ENCODE measurements at places on chromosomes 2 and 18.

DNA sequence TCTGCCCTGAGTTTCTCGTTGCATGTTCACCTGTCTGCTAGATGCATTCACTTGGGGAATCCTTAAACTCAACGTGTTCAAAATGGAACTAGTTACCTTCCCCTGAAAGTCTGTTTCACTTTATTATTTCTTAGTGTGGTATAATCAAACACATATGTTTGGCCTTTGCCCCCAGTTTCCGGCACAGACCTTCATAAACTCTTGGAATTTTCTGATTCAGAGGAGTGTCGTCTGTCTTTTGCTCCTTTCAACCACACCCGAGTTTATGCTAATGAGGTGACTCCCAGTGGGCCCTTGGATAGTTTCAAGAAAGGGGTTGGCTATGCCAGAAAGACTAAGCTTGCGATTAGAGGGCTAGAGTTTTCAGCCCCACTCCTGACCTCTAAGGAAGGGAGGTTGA, 198.9 kb downstream of the CDCA7 start:
- no peak for DNase-seq
- H3K27ac ChIP-seq, result no peak overlapping the region
- peaks cover 7% of the 10 kb centered on the region for H3K27me3 ChIP-seq
- no peaks in the 10 kb centered on the region for H3K4me1 ChIP-seq

- no peak overlapping the region for H3K4me3 ChIP-seq
- H3K27me3 ChIP-seq, result no peaks in the 10 kb centered on the region
Observed at GRCh38 chr18:48806551-48807261, 144.1 kb downstream of the SMAD7 start.

DNA sequence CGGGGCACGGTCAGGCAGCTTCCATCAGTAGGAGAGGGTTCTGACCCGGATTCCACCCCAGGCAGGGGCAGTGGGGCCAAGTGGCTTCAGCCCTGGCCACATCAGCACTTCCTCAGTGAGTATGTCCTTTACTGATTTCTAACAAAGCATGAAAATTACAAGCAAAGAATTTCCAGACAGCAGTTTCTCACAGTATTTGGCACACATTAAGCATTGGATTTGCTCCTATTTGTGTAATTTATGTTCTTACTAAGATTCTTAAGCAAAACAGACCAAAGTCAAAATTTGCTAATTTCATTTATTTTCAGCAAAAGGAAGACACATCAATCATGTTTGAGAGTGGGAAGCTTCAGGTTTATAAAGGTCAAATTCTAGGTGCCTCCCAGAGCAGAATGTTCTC, 73.3 kb upstream of the NFATC1 start:
- H3K27ac ChIP-seq, result no peak overlapping the region
- H3K4me3 ChIP-seq, result no peak overlapping the region
- DNase-seq, result no peak
- no peaks in the 10 kb centered on the region for H3K27me3 ChIP-seq
- H3K36me3 ChIP-seq, result no peaks in the 10 kb centered on the region
- H3K4me1 ChIP-seq, result no peaks in the 10 kb centered on the region

- no peak overlapping the region for H3K27ac ChIP-seq
- no peak overlapping the region for H3K4me3 ChIP-seq
- H3K4me1 ChIP-seq, result peaks cover 9% of the 10 kb centered on the region
- H3K27me3 ChIP-seq, result no peaks in the 10 kb centered on the region
- no peaks in the 10 kb centered on the region for H3K36me3 ChIP-seq
- DNase-seq, result no peak
Observed at GRCh38 chr18:63844254-63844653, 43.3 kb upstream of the SERPINB2 start.

- H3K4me1 ChIP-seq, result peaks cover 8% of the 10 kb centered on the region
- DNase-seq, result no peak
- peak overlapping the region; percentile 55 for H3K4me3 ChIP-seq
Observed at GRCh38 chr2:85754313-85755095, 713 bp downstream of the ATOH8 start.

DNA sequence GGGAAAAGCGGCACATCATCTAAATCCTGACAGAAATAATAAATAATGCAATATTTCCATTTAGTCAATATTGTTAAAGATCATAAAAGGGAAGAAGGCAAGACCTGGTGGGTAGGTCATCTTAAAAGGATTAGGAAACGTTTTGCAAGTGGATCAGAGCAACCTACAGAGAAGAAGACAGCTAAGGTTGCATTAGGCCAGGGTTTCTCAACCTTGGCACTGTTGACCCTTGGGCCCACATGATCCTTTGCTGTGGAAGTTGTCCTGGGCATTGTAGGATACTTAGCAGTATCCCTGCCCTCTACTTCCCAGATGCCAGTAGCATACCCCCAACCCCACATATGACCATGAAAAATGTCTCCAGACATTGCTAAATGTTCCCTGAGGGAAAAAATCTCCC, 55.0 kb downstream of the KLF7 start:
- no peak overlapping the region for H3K4me3 ChIP-seq
- H3K36me3 ChIP-seq, result peaks cover 58% of the 10 kb centered on the region
- DNase-seq, result no peak
- no peak overlapping the region for H3K27ac ChIP-seq
- H3K4me1 ChIP-seq, result no peaks in the 10 kb centered on the region
- H3K27me3 ChIP-seq, result no peaks in the 10 kb centered on the region

- DNase-seq, result no peak
- no peak overlapping the region for H3K27ac ChIP-seq
- no peak overlapping the region for H3K4me3 ChIP-seq
- H3K4me1 ChIP-seq, result peaks cover 14% of the 10 kb centered on the region
- no peaks in the 10 kb centered on the region for H3K27me3 ChIP-seq
- no peaks in the 10 kb centered on the region for H3K36me3 ChIP-seq
Observed at GRCh38 chr2:163733301-163733938, 2.4 kb downstream of the FIGN start.

- H3K4me3 ChIP-seq, result no peak overlapping the region
- no peaks in the 10 kb centered on the region for H3K27me3 ChIP-seq
- no peaks in the 10 kb centered on the region for H3K36me3 ChIP-seq
- peaks cover 10% of the 10 kb centered on the region for H3K4me1 ChIP-seq
- no peak overlapping the region for H3K27ac ChIP-seq
Observed at GRCh38 chr2:9097892-9098291, 94.4 kb upstream of the MBOAT2 start.

- no peaks in the 10 kb centered on the region for H3K36me3 ChIP-seq
- peaks cover 15% of the 10 kb centered on the region for H3K4me1 ChIP-seq
- peak; percentile 9 for DNase-seq
- H3K27me3 ChIP-seq, result no peaks in the 10 kb centered on the region
Observed at GRCh38 chr2:191758518-191759507, 80.9 kb downstream of the NABP1 start.

DNA sequence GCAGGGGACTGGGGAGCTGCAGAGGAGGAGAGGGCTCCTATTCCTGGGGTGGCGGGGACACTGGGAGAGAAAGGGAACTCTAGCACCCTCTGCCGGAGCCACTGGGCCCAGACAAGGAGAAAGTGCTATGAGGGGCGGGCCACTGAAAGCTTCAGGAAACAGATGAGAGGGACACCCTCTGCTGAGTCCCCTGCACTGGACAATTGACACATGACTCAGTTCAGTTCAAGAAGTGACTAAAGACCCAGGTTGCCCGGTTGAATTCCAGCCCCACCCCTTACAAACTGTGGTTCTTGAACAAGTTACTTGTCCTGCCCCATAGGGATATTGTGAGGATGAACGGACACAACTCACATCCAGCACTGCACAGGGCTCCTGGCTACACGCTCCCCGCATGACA, 5.0 kb downstream of the RUFY4 start:
- no peaks in the 10 kb centered on the region for H3K36me3 ChIP-seq
- H3K27ac ChIP-seq, result no peak overlapping the region
- no peak for DNase-seq
- no peaks in the 10 kb centered on the region for H3K4me1 ChIP-seq
- H3K27me3 ChIP-seq, result peaks cover 27% of the 10 kb centered on the region
- H3K4me3 ChIP-seq, result no peak overlapping the region

- no peak overlapping the region for H3K27ac ChIP-seq
- peaks cover 9% of the 10 kb centered on the region for H3K4me1 ChIP-seq
- no peaks in the 10 kb centered on the region for H3K36me3 ChIP-seq
- no peak for DNase-seq
- H3K4me3 ChIP-seq, result no peak overlapping the region
- H3K27me3 ChIP-seq, result no peaks in the 10 kb centered on the region
Observed at GRCh38 chr18:38297910-38298309, 732.3 kb upstream of the CELF4 start.

DNA sequence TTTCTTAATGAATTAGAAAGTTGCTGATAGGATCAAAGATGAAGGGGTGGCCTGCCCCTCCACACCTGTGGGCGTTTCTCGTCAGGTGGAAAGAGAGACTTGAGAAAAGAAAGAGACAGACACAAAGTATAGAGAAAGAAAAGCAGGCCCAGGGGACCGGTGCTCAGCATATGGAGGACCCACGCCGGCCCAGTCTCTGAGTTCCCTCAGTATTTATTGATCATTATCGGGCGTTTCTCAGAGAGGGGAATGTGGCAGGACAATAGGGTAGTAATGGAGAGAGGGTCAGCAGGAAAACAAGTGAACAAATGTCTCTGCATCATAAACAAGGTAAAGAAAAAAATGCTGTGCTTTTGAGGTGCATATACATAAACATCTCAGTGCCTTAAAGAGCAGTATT, 144.3 kb downstream of the CCDC102B start:
- no peaks in the 10 kb centered on the region for H3K36me3 ChIP-seq
- DNase-seq, result no peak
- H3K4me3 ChIP-seq, result no peak overlapping the region
- H3K27me3 ChIP-seq, result no peaks in the 10 kb centered on the region
- no peak overlapping the region for H3K27ac ChIP-seq
- no peaks in the 10 kb centered on the region for H3K4me1 ChIP-seq

GRCh38 chr2:46320141-46320567, 22.9 kb downstream of the EPAS1 start:
- peaks cover 77% of the 10 kb centered on the region for H3K4me1 ChIP-seq
- no peaks in the 10 kb centered on the region for H3K36me3 ChIP-seq
- no peaks in the 10 kb centered on the region for H3K27me3 ChIP-seq
- no peak overlapping the region for H3K4me3 ChIP-seq
- DNase-seq, result no peak

DNA sequence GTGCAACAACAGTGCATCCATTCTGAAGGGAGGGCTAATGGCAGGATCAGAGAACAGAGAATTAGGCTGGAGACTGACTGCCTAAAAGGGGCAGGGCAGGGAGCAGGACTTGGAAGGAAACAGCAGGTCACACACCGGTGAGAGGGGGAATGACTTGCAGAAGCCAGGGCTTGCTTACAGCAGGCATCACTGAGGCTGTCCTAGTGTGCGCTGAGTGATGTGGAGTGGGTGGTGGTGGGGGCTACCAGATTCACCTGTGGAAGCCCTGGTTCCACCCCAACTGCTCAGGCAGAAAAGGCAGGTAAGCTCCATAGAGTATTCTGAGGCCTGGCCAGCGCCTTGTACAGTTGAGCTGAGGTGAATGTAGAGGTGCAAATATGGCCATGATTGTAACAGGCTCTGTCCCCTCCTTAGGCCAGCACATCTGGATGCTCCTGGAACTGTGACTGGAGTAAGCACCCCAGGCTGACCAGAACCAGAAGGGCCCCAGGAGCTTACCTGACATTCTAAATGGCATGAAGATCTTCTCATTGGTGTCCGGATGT, 49.4 kb downstream of the SFXN5 start:
- H3K27ac ChIP-seq, result no peak overlapping the region
- DNase-seq, result no peak
- H3K4me1 ChIP-seq, result no peaks in the 10 kb centered on the region
- H3K27me3 ChIP-seq, result no peaks in the 10 kb centered on the region
- H3K36me3 ChIP-seq, result peaks cover 7% of the 10 kb centered on the region
- H3K4me3 ChIP-seq, result no peak overlapping the region

DNA sequence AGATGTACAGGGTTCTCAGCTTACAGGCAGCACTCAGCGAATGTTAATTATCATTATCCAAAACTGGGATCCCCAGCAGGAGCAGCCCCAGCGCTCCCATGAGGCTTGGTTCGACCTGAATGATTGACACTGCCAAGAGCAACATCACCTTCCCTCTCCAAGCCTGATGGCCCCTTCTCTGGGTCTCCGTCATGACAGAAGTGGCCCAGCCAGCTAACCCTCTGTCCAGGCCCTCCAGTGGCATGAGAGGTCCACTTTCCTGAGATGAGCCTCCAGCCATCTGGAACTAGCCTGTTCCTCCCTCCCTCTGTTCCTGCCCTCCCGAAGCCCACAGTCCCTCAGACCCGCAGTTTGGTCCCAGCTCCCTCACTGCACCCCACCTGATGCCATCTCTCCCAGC, 97.0 kb upstream of the RAB6C start:
- no peaks in the 10 kb centered on the region for H3K4me1 ChIP-seq
- H3K27me3 ChIP-seq, result no peaks in the 10 kb centered on the region
- H3K27ac ChIP-seq, result no peak overlapping the region
- no peak for DNase-seq
- H3K36me3 ChIP-seq, result no peaks in the 10 kb centered on the region

- no peaks in the 10 kb centered on the region for H3K36me3 ChIP-seq
- no peaks in the 10 kb centered on the region for H3K4me1 ChIP-seq
- no peak for DNase-seq
- H3K27me3 ChIP-seq, result peaks cover 4% of the 10 kb centered on the region
- no peak overlapping the region for H3K4me3 ChIP-seq
Observed at GRCh38 chr18:57469884-57470283, 34.7 kb downstream of the ONECUT2 start.

DNA sequence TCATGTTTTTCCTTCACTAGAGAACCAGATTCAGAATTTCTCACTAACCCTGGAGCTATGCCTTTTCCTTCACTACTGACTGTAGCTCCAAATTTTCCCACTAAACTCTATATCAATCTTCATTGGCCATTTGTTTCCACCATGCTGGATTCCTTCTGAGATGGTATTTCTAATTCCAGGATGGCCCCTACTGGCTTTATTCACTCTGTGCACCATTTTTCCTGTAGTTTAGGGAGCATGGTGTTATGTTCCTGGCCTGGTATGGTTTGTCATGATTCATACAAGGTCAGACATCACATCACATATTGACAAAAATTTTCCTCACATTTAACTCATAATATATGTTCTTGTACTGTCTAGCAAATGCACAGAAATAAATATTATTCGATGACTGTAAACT, 229.2 kb upstream of the TFPI start:
- DNase-seq, result no peak
- no peaks in the 10 kb centered on the region for H3K4me1 ChIP-seq
- no peaks in the 10 kb centered on the region for H3K27me3 ChIP-seq

DNA sequence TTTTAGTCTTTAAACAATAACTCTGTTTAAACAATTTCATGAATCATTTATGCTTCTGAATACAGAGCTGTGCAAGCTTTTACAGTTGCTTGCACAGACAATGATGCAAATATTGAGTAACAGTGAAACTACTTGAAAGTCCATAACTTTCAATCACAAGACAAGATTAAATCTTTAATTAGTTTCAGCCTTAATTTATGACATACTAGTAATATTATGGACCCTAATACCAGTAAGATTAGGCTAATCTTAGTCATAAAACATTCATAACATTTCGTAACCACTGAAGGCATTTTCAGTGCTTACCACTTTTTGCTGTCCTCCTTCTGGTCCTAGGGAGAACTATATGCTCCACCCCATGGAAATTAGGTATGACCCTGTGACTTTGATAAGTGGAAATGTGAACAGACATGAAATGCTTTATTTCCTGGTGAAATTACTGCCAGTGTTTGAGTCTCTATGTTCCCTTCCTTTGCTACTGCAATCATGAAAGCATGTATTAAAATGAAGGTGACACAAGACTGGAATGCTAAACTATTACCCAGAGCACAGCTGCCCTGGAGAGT, 1.8 kb upstream of the COBLL1 start:
- peak overlapping the region; percentile 86 for H3K27ac ChIP-seq
- H3K4me3 ChIP-seq, result peak overlapping the region; percentile 0
- H3K27me3 ChIP-seq, result no peaks in the 10 kb centered on the region
- H3K36me3 ChIP-seq, result no peaks in the 10 kb centered on the region
- DNase-seq, result no peak

GRCh38 chr2:198518935-198519334, 714.5 kb downstream of the PLCL1 start:
- no peak overlapping the region for H3K4me3 ChIP-seq
- DNase-seq, result no peak
- no peaks in the 10 kb centered on the region for H3K36me3 ChIP-seq
- no peak overlapping the region for H3K27ac ChIP-seq

Data from keratinocyte (primary cell).